ENCODE measurements at places on chromosomes 11 and 22. TPM values are rescaled to one million over a fixed set of nuclear protein-coding genes. Genes with fewer than 3 reads are reported as not detected.

DNA sequence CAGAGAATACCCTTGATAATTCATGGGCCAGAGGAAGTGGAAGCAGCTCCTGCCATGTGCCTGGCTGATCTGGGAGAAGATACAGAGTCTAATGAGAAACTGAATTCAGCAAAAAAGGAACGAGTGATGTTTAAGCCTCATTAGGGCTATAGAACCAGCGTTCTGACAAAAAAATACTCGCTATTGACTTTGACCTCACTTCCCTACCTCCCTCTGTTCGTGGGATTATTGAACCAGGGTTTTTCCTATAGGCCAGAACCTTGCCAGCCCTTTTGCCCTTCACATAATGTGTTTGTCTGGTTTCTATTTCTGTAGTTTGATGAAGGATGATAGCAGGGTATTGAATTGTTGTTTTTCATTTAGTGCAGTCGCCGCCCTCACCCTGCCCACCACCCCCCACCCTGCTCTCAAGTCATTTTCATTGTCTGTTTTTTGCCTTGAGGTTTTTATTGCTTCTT, 7.6 kb upstream of the RBFOX2 start:
- no peak for DNase-seq

- DNase-seq = no peak
Measured at GRCh38 chr22:45455212-45455611, 41.7 kb downstream of the RIBC2 start.

DNA sequence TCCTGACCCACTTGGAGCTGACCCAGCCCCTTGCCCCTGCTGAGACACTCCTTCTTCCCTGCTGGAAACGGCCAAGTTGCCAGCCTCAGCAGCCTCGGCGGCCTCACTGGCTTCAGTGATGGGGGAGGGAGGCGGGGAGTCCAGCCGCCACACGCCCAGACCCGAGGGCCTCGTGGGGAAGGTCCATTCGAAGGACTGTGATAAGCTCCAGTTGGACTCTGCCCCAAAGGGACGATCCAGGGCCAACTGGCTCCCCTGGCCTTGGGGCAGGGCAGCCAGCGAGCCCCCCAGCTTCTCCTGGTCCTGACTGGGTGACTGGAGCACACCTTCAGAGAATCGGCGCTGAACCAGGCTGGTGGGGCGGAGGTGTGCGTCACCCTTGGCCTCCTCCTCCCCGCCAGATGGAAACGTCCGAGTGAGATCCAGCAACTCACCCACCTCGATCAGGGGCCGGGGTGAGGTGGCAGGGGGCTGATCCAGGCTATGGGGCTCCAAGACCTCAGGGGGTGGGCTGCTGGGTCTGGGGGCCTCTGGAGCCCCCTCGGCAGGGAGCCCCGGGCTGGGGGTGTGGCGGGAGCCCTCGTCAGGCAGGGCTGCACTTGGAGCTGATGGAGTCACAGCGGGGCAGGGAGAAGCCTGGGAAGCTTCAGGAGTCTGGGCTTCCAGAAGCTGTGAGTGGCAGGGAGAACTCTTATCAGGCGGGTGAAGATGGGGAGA, 11.5 kb downstream of the TNKS1BP1 start:
- DNase-seq = no peak

- no peak for DNase-seq
Measured at GRCh38 chr11:36271794-36272407, 17.3 kb downstream of the COMMD9 start.

GRCh38 chr11:131833366-131833765, 463.0 kb downstream of the NTM start:
- DNase-seq = no peak

- DNase-seq = no peak
Measured at GRCh38 chr22:50199251-50199721, 1.5 kb upstream of the SELENOO start.

- DNase-seq = no peak
Measured at GRCh38 chr11:36436064-36436463, 74.0 kb downstream of the TRAF6 start.

GRCh38 chr11:103085758-103086365, 6.1 kb downstream of the DCUN1D5 start:
- no peak for DNase-seq

- no peak for DNase-seq
Measured at GRCh38 chr11:13674799-13675509, 6.5 kb downstream of the FAR1 start.

The TH gene
- total RNA-seq = not detected

The XBP1 gene
- 107 TPM for total RNA-seq

The OR52N5 gene
- total RNA-seq = 0.07 TPM

The TAF1D gene
- total RNA-seq = 185 TPM

The CNIH2 gene
- 12.2 TPM for total RNA-seq

The PNPLA5 gene
- total RNA-seq = 5.9 TPM

The P2RY6 gene
- 0.16 TPM for total RNA-seq

The SNX32 gene
- 2.9 TPM for total RNA-seq

The DDTL gene
- total RNA-seq = 5.8 TPM

Measured in WTC11 (cell line).